ENCODE measurements at places on chromosomes 1 and 21.
A peak's percentile ranks its signal among the peaks of the same experiment; 100 is the strongest.

DNA sequence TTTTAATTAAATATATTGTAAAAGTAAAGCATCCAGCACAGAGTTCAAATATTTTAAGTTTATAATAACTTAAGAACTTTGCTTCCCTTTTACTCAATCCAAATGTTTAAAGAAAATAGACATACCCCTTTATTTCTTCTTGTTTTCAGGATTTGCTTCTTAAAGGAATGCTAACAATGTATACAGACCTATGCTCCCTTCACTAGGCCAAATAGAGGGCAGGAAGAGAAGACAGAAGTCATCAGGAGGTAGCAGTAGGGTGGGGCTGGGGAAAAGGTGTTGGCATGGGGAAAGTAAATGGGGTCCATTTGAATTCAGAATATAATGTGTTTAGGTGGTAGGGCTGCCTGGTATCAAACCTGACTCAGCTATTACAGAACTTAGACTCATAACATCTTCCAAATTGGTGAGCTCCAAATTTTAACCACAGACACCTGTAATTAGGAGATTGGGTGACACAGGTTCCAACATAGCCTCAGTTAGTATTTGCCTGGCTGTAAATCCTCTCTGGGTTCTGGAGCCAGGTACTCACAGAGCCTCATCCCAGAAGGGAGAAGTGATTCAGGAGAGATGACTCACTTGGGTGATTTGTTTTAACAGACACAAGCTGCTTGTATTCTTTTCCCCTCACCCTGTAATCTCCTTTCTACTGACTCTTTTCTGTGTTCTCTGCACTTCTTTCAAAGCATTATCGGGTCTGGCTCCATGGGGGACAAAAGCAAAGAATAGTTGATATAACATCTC is 60.1 kb upstream of the DUSP10 start:
- DNase-seq, result no peak

GRCh38 chr21:31132574-31133242 is 94.4 kb upstream of the KRTAP19-8 start:
- DNase-seq, result peak; percentile 6

DNA sequence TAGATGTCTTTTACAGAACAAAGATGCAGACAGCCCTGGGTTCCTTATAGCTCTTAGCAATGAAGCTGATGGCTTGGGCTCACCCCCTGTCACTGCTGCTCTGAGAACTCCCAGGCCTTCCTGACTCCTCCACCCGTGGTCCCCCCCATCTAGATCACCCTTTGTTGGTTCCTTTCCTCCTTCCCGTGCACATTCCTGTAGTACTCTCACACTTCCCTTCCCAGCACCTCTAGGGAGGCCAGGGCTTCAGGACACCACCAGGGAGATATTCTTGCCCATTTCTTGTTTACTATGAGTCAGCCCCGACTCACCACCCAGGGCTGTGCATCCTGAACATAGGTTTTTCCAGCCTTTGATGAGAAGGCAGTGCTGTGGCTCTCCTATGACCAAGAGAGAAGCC is 14.4 kb upstream of the NOS1AP start:
- no peak for DNase-seq

GRCh38 chr1:204277563-204278219 is 63.9 kb upstream of the GOLT1A start:
- DNase-seq, result no peak
